ENCODE measurements at places on chromosomes 11 and 22.

DNA sequence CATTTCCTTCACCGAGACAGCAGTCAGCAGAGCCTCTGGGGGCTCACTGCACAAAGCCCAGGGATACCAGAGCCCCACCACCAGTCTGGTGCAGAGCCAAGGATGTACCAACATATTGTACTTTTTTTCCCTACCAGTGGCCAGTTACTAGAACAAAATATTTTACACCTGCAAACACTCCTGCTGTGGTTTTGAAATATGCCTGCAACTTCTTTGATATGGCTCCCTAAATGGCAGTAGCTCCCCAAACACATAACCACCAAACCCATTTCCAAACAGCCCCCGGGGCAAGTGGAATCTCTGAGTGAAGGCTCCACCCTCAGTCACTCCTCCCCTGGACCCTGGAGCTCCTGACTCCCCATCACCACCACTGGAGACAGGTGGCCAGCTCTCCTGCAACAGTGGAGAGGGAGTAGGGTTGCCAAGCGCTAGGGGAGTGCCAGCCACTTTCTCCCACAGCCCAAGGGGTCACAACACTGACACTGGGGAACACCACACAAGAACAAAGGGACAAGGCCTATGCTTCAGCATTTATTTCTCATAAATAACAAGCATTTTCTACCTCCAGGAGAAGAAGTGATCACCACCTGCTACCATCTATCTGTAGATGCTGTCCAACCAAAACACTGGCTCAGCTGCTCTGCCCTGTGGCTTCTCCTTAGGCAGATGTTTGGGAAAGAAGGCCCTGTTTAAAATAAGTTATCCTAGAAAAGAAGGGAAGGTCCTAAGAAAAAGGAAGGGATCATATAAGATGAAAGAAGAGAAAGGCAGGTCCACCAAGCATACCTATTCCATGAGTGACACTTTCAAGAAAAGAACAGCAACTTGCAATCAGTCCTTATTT is 15.1 kb downstream of the DGCR2 start:
- DNase-seq, result no peak

DNA sequence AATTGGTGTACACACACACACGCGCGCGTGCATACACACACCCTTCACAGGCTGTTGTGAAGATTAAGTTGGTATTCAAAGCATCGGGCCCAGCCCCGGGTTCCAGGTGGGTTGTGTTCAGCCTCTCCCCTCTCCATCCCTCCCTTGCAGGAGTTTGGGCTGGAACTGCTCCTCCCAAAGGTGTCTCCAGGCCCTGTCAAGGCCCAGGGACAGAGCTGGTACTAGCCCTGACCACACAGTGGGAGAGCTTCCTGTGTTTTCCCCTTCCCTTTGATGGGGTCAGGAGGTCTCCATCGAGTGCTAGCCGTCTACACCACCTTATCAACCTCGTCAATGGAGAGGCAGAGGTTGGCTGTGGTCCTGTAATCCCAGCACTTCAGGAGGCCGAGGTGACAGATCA is 36.5 kb upstream of the CSNK1E start:
- DNase-seq, result no peak

DNA sequence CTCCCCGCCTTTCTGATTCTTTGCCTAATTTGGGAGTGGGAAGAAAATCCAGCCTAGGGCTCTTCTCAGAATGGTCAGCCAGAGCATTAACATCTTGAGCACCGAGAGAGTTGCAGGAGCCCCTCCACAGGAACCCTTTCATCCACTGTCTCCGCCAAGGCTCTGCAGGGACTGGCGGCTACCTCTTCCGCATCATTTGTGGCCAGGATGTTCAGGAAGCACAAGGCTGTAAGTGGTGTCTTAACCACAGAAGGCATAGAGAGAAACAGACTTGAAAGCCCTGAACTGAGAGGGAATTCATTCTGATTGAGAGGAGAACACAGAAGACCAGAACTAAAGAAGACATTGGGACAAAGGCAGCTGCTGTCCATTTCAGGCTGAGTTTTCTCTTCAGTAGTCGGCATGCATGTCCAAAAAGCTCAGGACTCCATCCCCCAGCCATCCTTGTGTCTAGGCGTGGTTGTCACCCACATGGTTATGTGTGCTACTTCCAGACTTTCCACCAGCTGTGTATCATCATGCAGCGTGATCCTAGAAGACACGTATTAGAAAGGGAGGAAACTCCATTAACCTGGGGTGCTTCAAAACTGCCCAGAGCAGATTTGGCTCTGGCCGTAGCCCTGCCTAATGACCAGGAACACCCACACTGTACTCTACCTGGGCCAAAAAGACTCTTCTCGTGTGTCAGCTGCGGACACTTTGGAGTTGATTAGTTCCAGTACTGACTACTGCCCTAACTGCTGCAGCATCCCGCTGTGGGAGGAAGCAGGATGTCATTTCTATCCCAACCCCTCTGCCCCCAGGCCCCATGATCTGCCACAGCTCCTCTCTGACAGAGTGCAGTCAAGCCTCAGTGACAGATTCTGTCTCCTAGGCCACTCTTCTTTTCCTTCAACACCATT is 725.1 kb downstream of the NTM start:
- DNase-seq, result no peak

- DNase-seq, result no peak
These were observed 344.4 kb downstream of the CTTN start for GRCh38 chr11:70742553-70743291.

- no peak for DNase-seq
These were observed 39.5 kb upstream of the SLC5A12 start for GRCh38 chr11:26761361-26761809.

DNA sequence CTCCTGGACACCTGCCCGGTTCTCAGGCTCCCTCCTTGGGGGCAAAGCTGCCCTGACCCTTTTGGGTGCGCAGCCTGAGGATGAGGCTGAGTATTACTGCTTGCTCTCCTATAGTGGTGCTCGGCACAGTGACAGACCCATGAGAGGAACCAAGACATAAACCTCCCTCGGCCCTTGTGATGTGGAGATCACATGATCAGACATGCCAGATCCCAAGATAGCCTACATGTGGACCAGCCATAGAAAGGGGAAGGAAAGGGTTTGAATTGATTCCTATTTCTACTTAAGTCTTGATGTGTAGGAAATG is 125.3 kb downstream of the VPREB1 start:
- no peak for DNase-seq

DNA sequence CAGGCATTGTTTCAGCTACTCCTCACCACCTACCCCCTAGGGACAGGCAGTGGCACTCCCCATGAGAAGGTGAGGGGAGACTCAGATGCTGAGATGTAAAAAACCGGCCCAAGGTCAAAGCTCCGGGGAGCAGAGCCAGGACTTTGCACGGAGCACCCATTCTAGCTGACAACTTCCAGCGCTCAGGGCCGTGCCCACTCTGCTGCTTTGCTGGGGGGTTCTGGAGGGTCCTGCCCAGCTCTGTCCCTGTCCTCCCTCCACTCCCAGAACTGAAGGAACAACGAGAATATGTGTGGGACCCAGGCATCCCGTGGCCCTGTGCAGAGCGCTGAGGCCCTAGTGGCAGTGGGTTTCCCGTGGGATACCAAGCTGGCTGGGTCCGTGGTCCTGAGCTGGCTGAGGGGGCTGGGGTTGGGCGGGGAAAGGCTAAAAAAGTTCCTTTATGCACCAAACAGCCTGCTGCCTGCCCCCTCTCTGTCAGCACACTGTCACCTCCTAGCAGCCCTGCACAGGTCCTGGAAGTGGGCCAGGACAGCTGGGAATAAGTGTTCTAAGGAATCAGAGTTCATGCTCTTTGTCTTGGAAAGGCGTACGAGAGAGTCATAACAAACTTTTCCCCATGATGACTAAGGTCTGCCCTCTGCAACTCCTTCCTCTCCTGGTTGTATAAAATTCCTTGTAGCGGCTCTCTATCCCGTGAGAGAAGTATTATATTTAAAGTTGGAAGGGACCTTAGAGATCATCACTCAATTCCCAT is 1.9 kb downstream of the MS4A10 start:
- no peak for DNase-seq

DNA sequence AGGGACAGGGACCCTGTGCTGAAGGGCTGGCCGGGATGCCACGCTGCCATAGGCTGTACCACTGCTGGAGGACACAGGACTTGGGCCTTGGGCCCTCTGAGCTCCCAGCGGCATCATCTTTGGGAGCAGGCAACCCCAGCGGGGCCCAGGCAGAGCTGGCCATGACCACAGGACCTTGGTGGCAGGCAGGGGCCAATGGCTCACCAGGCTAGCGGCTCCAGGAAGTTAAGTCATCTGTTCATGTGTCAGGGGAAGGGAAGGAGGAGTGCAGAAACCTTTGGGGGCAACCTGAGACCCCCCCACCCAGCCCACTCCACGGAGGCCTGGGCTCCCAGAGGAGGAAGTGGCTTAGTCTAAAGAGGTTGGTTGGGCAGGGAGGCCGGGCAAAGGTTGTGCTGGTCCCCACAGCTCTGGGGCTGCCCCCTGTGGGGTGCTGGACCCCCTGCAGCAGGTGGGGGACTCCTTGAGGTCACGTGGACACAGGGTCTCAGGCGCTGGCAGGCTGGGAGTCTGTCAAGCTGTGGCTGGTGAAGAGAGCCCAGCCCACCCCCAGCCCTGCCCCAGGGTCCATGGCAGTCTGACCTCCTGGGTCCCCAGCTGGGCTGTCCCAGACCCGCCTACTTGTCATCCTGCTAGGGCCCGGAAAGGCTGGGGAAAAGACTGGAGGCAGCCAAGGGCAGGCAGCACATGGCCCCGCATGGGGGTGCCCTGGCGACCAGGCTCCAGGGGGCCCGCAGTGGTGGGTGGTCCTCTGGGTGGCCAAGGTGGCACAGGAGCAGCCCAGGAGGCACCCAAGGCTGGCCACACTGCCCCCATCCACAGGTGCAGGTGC is 184.3 kb downstream of the IGLL1 start:
- DNase-seq, result peak; percentile 43

GRCh38 chr11:78377625-78378418 is 39.8 kb downstream of the GAB2 start:
- no peak for DNase-seq

DNA sequence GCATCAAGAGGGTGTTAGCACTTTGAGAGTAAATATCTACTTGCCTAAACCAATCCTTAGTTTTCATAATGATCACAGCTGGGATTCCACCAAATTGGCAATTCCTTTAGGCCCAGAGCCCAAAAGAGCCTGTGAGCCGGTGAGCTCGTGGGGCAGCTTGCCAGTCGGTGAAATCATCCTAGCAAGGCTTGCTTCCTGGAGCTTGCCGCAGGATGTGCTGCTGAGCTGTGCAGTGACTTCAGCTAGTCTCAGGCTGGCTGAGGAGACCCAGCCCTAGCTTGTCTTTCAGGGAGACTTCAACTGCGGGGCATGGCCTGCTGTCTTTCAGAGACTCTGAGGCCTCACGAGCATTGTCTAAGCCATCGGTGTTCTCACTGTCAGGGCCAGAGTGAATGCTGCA is 73.6 kb upstream of the SUSD2 start:
- peak; percentile 38 for DNase-seq

GRCh38 chr11:69039501-69039900 is 9.2 kb upstream of the TPCN2 start:
- no peak for DNase-seq

DNA sequence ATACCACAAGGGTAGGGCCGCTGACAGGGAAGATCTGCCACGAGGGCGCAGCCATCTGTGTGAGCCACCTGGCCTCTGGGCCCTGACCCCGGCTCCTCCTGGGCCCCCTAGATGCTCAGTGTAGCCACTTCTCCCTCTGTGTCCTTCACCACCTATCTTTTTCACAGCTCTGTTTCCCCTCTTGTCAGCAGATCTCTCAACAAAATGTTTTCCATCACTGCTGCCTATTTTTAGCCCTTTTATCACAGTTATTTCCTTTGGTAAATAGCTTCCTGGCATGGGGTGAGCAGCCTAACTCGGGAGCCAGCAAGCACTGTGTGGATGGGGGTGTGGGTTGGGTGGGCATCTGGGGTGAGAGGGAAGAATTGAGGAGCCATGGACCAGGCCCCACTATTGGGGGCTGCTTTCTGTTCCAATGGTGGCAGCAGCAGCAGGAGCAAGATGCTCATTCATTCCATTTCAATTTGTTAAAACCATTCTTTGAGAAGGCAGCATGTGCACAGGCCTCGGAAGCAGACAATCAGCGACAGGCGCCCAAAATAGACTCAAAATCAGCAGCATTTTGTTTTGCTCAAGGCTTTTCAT is 135.2 kb upstream of the NAV2 start:
- no peak for DNase-seq

DNA sequence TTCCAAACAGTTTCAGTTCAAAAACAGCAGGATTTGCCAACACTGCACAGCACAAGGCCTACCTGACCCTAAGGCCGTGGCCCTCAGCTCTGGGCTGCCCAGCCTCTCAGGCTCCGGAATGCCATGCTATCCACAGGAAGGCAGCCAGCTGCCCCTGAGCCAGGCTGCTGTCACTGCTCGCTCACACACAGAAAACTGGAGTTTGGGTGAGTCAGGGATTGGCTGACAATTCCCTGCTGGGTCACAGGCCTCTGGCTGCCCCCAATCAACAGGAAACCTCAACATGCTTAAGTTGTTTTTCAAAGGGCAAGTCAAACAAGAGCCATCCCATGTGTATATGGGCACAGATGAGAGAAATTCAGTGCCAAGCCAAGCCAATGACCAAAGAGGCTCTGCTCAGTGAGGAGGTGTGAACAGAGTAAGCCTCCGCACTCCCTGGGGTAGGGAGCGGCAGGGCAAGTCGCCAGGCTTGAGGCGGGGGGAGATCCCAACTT is 50.2 kb downstream of the RPL27A start:
- peak; percentile 96 for DNase-seq

- no peak for DNase-seq
These were observed 32.4 kb upstream of the SYT13 start for GRCh38 chr11:45318516-45318915.

GRCh38 chr22:20807315-20807752 is 33.4 kb downstream of the SERPIND1 start:
- DNase-seq, result peak; percentile 42

DNA sequence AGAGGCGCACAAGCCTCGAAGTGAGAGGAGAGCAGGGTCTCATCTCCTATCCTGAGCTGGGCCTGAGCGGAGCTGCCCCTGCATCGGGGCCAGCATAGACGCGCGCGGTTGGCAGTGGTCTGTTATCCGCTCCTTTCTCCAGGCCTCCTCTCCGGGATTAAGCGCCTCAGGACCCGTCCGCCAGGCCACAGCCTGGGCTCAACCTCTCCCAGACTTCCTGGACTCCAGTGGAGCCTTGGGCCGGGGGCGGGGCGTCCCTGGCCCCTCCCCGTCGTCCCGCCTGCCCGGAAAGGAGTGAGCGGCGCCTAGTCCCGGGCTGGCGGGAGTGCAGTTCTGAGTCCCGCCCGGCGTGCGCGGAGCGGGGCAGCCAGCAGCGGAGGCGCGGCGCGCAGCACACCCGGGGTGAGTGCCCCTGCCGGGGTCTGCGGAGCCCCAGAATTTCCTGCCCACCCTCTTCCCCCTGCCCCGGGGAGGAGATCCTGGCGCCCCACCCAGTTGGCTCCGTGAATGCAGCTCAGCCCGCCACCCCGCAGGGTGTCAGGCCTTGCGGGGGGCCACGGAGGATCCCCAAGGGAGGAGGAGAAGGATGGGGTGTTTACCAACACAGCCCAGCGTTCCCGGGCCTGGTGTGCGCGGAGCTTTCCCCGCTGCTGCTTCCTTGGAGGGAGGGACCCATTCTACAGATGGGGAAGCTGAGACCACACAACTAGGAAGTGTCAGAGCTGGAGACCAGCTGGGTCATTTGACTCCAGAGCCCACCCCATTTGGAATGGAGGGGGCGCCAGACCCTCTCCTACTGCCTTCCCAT is at the start of gene TCIRG1:
Gene TCIRG1, plus strand, starts transcription at position 308 of the 808 bp plus-strand sequence. CDS start 2,247 bp downstream, outside the sequence.
- DNase-seq, result peak; percentile 96

Measured in ascending aorta (tissue), 2 donors.